HFFc6 (cell line): ENCODE measurements at places on chromosomes 2 and 18. TPM values are rescaled to one million over a fixed set of nuclear protein-coding genes. Genes with fewer than 3 reads are reported as not detected.

LRP2 gene
- total RNA-seq = not detected in 3 replicates

DNA sequence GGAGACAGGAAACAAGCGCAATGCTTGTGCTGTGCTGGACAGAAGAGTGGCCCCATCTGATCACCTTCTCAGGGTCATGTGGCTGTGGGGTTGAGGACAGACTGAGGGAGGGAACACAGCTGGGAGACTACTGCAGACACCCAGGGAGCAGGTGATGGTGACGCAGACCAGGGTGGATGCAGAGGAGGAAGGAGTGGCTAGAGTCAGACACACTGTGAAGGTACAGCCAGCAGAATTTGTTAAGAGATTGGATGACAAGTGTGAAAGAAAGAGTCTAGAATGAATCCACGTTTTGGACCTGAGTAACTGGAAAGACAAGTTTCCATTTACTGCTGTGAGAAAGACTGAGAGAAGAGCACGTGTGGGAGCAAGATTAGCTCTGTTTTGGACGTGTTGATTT is 15.9 kb upstream of the POMC start:
- DNase-seq = no peak
- H3K4me1 ChIP-seq = no peaks in the 10 kb centered on the region
- H3K36me3 ChIP-seq = no peaks in the 10 kb centered on the region

RAD51AP2 gene
- not detected in 3 replicates for total RNA-seq

DNA sequence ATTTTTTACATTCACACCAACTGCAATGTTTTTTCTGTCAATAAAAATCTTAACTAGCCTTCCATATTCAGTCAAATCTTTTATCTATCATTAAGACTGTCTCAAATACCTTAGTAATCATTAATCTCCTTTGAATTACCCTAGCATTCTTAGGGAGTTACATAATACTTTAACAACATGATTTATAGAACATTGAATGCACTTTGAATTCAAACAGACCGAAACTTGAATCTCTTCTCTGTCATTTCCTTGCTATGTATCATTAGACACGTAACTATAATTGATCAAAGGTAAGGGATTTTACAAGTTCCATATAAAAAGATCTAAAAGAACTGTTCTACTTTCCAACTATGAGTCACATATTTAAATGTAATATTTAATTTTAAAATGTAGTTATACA is 330.9 kb downstream of the RIT2 start:
- H3K27me3 ChIP-seq = no peaks in the 10 kb centered on the region
- DNase-seq = no peak
- no peak overlapping the region for H3K27ac ChIP-seq
- H3K36me3 ChIP-seq = no peaks in the 10 kb centered on the region
- H3K4me1 ChIP-seq = no peaks in the 10 kb centered on the region
- no peak overlapping the region for H3K4me3 ChIP-seq

DNA sequence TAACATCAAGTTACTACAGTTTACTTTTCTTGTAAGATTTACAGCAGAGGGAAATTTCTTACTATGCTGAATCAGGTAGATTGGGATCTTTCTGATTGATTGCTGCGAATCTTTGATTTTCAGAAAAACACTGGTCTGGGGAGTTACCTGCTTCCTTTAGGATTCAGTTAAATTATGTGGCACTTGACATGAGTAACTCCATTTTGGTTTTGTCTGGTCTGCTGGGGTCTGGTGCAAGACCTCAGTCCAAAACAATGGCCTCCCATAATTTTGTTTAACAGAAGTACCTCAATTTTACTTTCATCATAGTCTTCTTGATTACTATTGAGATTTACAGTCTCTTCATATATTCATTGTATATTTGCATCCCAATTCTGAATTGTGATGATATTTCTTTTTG is 775.5 kb downstream of the TRIB2 start:
- no peaks in the 10 kb centered on the region; the same call in 1 of the 2 replicates for H3K36me3 ChIP-seq
- DNase-seq = no peak
- no peaks in the 10 kb centered on the region for H3K4me1 ChIP-seq
- H3K27ac ChIP-seq = no peak overlapping the region
- H3K4me3 ChIP-seq = no peak overlapping the region

CCDC178 gene
- not detected in 3 replicates for total RNA-seq

RNF125 gene
- 0.14 to 0.43 TPM (median 0.20 TPM) in 3 replicates for total RNA-seq

DNA sequence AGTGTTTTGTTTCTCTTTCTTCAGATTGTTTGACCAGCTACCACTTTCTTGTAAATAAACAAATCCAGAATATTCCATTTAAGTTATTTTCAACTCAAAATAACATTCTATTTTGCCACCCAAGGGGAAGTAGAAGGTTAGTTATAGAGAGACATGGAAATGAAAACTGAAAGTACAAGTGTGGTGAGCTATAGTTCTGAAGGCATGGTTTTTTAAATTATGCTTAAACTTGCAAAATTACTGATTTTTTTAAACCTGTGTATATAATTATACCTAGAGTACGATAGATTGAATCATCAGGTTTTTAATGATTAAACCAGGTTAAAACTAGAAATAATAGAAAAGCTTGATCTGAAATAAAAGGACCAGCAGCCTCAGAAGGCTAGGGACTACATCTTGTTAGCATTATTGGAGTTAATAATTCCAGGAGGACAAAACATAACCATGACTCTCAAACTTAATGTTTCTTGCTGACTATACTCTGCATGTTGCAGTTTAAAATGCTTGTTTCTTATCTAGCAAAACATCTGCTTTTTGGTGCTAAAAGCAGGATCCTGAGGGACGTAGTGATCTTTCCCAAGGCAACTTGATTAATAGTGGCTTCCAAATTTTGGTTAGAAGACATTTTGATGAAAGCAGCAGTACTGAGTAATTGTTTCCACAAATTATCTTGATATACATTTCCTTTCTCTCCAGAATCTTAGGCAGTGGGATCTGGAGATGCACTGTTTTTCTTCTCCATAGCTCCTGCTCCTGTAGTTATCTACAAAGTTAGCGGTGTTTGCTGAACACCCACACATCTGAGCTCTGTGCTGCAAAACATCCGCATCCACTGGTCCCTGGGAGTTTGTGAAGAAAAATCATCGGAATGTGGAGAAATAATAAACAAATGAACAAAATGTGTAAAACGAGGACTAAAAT is 327.2 kb upstream of the PKDCC start:
- H3K4me3 ChIP-seq = peak overlapping the region; percentile 83
- peaks cover 73% of the 10 kb centered on the region for H3K4me1 ChIP-seq
- no peaks in the 10 kb centered on the region; the same call in none of the 2 replicates for H3K27me3 ChIP-seq
- H3K36me3 ChIP-seq = no peaks in the 10 kb centered on the region

PLB1 gene
- 0.38 to 0.43 TPM (median 0.42 TPM) in 3 replicates for total RNA-seq

DNA sequence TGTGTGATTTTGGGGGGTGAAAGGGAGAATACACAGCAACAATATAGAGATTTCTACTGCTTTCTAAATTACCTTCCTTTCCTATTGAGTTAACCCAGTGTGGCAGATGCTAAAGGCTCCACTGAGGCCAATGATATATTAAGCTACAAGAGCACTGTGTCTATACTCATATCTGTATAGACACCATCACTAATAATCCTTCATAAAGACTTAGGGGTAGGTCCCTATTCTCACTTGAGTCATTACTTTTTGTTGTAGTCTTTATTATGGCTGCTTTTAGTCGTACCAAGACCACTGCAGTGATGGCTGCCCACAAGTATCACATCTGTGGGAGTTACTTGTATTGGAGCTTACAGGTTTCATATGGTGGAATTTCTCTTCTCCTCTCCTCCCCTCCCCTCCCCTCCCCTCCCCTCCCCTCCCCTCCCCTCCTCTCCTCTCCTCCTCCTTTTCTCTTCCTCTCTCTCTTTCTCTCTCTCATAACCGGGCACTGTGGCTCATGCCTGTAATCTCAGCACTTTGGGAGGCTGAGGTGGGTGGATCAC is 637.6 kb downstream of the ADCYAP1 start:
- H3K27ac ChIP-seq = no peak overlapping the region
- no peaks in the 10 kb centered on the region; the same call in 1 of the 2 replicates for H3K27me3 ChIP-seq
- H3K4me1 ChIP-seq = no peaks in the 10 kb centered on the region
- no peaks in the 10 kb centered on the region for H3K36me3 ChIP-seq
- no peak overlapping the region for H3K4me3 ChIP-seq

GREB1 gene
- 0.05 TPM in 1 of 3 replicates, not detected in the others for total RNA-seq

- no peak overlapping the region for H3K27ac ChIP-seq
- H3K4me3 ChIP-seq = no peak overlapping the region
- peaks cover 34% of the 10 kb centered on the region for H3K27me3 ChIP-seq
- H3K36me3 ChIP-seq = peaks cover 9% of the 10 kb centered on the region; the same call in 1 of the 2 replicates
- H3K4me1 ChIP-seq = no peaks in the 10 kb centered on the region
- DNase-seq = no peak
Measured at GRCh38 chr2:100113990-100114433, 28.4 kb downstream of the AFF3 start.

ABCG8 gene
- not detected in 3 replicates for total RNA-seq

FBXO36 gene
- 1.7 to 2.9 TPM (median 1.8 TPM) in 3 replicates for total RNA-seq

DNA sequence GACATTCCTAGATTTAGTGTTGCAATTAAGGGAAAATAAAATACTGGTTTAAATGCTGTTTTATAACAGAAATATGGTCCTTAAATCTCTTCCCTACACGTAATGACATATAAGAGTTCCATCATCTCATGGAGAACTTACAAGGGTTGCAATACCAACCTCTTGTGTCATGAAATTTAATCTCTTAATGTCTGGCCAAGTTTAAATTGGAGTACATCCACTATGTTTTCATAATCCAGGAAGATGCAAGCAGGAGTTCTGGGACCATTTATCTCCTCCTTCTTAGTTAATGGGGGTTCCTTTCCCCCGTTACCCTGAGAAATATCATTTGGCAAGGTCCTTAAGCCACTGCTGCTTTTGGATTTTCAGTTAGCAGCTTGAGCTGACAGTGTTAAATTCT is 126.0 kb upstream of the ACVR2A start:
- H3K4me3 ChIP-seq = no peak overlapping the region
- no peak overlapping the region for H3K27ac ChIP-seq
- no peaks in the 10 kb centered on the region for H3K27me3 ChIP-seq

- H3K27me3 ChIP-seq = no peaks in the 10 kb centered on the region; the same call in 1 of the 2 replicates
- no peaks in the 10 kb centered on the region for H3K36me3 ChIP-seq
- H3K27ac ChIP-seq = no peak overlapping the region
- H3K4me1 ChIP-seq = no peaks in the 10 kb centered on the region
Measured at GRCh38 chr2:118939994-118940393, 2.0 kb upstream of the MARCO start.

DNA sequence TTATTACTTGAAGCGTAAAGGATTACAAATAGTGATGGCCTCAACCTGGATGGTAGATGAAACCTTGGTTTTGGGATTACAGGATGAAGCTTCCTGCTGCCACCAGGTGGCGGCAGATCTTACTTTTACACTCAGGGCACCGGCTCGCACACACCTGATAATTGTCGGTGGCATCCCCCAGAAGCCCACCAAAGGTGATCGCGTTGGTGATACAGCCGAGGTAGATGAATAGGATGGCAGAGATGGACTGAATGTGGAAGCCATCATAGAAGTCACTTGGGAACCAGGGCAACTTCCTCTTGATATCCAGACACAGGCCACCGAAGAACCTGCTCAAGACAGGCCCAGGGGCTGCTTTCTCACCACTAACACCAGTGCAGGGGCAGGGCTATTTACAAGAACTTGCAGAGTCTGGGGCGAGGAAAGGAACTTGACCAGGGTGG is 51.8 kb downstream of the MTHFD2 start:
- DNase-seq = no peak
- no peak overlapping the region for H3K27ac ChIP-seq
- no peaks in the 10 kb centered on the region for H3K4me1 ChIP-seq
- H3K27me3 ChIP-seq = peaks cover 9% of the 10 kb centered on the region
- no peak overlapping the region for H3K4me3 ChIP-seq
